GM12878 (cell line): ENCODE measurements at places on chromosomes 16 and 17. TPM values are rescaled to one million over a fixed set of nuclear protein-coding genes. Genes with fewer than 3 reads are reported as not detected.

PRCD gene
- total RNA-seq = 0.37 and 0.95 TPM in 2 replicates

FN3K gene
- 0.58 TPM in 1 of 2 replicates, not detected in the other for total RNA-seq

GEMIN4 gene
- total RNA-seq = 47.7 and 49.1 TPM in 2 replicates

CHST5 gene
- 0.19 TPM in 1 of 2 replicates, not detected in the other for total RNA-seq

GNAO1 gene
- total RNA-seq = 0.05 TPM in 1 of 2 replicates, not detected in the other

RAB26 gene
- 0.33 and 0.53 TPM in 2 replicates for total RNA-seq

KRTAP1-1 gene
- not detected in 2 replicates for total RNA-seq

C16orf92 gene
- total RNA-seq = not detected in 2 replicates

ABCA3 gene
- 15.5 and 17.6 TPM in 2 replicates for total RNA-seq

B3GNT9 gene
- 4.1 and 4.3 TPM in 2 replicates for total RNA-seq
